HFFc6 (cell line): ENCODE measurements at places on chromosomes 2 and 18.
A peak's percentile ranks its signal among the peaks of the same experiment; 100 is the strongest.

GRCh38 chr2:57370882-57371585 is 675.6 kb upstream of the VRK2 start:
- H3K27ac ChIP-seq = peak overlapping the region; percentile 20; the same call in 1 of the 2 replicates
- H3K27me3 ChIP-seq = no peaks in the 10 kb centered on the region
- H3K4me1 ChIP-seq = peaks cover 58% of the 10 kb centered on the region
- H3K4me3 ChIP-seq = no peak overlapping the region
- no peaks in the 10 kb centered on the region; the same call in 1 of the 2 replicates for H3K36me3 ChIP-seq

DNA sequence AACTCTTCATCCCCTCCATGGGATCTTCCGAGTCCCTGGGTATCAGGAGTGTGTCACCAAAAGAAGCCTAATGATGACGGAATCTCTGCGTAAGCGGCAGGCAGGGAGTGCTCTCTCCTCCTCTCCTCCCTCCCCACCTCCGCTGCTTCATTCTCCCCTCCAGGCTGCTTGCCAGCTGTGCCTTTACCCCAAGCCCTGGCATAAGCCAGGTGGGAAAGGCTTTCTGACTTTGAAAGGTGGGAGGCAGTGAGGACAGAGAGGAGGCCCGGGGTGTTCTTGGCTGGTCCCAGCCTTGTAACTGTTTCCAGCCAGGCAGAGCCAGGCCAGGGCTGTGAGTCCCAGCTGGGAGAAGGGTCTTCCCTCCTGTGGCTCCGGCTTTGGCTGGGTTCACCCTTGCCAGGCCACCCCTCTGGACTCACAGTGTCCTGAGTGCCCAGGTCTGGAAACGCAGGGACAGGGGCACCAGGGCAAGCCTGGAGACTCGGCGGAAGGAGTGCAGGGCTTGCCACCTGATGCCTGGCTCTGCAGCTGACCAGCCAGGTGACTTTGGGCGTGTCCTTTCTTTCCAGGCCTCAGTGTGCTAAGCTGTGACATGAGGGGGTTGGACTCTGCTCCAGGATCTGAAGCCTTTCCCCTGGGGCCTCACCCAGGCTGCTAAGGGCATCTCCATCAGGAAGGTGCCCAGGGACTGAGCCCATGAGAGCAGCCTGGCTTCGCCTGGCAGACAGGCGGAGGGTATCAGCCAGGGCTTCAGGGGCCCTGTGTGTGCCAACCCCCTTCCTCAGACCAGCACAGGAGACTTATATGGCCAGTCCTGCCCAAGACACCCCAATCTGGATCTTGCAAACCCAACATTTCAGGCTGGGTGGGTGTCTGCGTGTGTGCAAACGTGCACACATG is 32.7 kb upstream of the HPCAL1 start:
- DNase-seq = no peak
- peaks cover 5% of the 10 kb centered on the region for H3K27me3 ChIP-seq

- peak; percentile 59 for DNase-seq
- peaks cover 27% of the 10 kb centered on the region for H3K4me1 ChIP-seq
- H3K27me3 ChIP-seq = peaks cover 6% of the 10 kb centered on the region
- H3K36me3 ChIP-seq = no peaks in the 10 kb centered on the region
- peak overlapping the region; percentile 80 for H3K4me3 ChIP-seq
Observed at GRCh38 chr2:47344890-47345589, 57.9 kb upstream of the MSH2 start.

GRCh38 chr2:12766421-12766879 is 49.7 kb downstream of the TRIB2 start:
- H3K36me3 ChIP-seq = peaks cover 15% of the 10 kb centered on the region
- H3K4me3 ChIP-seq = no peak overlapping the region; the same call in 1 of the 2 replicates
- no peaks in the 10 kb centered on the region; the same call in none of the 2 replicates for H3K27me3 ChIP-seq
- H3K4me1 ChIP-seq = peaks cover 76% of the 10 kb centered on the region
- H3K27ac ChIP-seq = peak overlapping the region; percentile 71
- peak; percentile 19 for DNase-seq

DNA sequence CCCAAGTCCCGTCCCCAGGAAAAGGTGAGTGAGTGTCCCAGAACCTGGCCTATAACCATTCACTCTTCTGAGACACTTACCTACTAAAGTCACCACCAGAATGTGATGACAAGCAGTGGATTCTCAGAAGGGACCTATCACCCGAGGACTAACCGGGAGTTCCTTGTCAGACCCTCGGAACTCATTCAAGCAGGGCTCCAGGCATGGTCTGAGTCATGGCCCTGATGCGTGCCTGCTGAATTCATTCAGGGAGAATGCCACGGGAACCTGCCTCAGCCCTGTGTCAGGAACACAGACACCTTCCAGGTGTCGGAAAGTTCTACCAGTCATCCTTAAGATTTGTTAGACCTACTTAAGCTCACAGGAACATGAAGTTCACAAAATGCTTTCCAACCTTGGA is 29.8 kb downstream of the ALPK2 start:
- DNase-seq = peak; percentile 58
- H3K27ac ChIP-seq = peak overlapping the region; percentile 48; the same call in 1 of the 2 replicates
- H3K4me1 ChIP-seq = peaks cover 47% of the 10 kb centered on the region

DNA sequence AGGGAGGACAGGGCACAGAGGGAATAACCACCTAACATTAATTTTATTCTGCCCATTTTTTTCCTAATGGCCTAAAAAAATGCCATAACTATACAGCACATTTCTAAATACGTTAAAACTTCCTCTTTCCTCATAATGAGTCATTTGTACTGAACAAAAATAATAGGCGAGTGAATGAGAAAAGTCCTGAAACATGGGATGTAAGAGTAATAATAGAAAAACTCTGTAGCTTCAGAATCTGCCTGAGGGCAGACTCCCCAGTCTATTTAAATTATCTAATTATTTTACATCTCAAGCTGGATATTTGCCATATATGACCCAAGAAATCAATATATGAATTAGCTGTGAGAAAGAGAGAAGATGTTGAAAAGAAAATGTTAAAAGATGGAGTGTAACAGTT is 285.1 kb downstream of the TMX3 start:
- H3K4me3 ChIP-seq = peak overlapping the region; percentile 24
- peak; percentile 50 for DNase-seq
- peaks cover 4% of the 10 kb centered on the region; the same call in 1 of the 2 replicates for H3K36me3 ChIP-seq
- H3K27ac ChIP-seq = peak overlapping the region; percentile 68
- peaks cover 83% of the 10 kb centered on the region for H3K4me1 ChIP-seq
- H3K27me3 ChIP-seq = no peaks in the 10 kb centered on the region

GRCh38 chr2:237786936-237787335 is 11.6 kb upstream of the RBM44 start:
- H3K36me3 ChIP-seq = peaks cover 46% of the 10 kb centered on the region
- peaks cover 17% of the 10 kb centered on the region for H3K4me1 ChIP-seq
- H3K27ac ChIP-seq = no peak overlapping the region
- peaks cover 7% of the 10 kb centered on the region for H3K27me3 ChIP-seq

DNA sequence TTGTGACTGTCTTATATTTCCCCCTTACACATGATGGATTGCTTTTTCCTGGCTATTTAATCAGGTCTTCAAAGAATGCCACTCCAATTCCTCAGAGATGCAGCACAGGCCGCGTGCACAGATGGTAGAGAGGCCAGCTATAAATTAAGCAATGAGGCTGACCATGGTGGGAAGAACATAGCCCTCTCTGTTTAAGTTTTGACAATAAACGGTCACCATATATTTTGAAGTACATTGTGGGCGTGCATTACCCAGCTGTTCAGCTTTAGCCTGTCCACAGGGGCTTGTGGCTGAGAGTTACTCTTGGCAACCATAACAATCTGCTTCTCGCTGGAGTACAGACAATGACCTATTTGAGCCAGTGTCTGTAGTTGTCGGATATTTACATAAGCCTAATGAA is 730.8 kb downstream of the DCC start:
- no peaks in the 10 kb centered on the region for H3K27me3 ChIP-seq
- H3K27ac ChIP-seq = no peak overlapping the region
- no peaks in the 10 kb centered on the region for H3K36me3 ChIP-seq
- H3K4me3 ChIP-seq = no peak overlapping the region
- H3K4me1 ChIP-seq = no peaks in the 10 kb centered on the region

DNA sequence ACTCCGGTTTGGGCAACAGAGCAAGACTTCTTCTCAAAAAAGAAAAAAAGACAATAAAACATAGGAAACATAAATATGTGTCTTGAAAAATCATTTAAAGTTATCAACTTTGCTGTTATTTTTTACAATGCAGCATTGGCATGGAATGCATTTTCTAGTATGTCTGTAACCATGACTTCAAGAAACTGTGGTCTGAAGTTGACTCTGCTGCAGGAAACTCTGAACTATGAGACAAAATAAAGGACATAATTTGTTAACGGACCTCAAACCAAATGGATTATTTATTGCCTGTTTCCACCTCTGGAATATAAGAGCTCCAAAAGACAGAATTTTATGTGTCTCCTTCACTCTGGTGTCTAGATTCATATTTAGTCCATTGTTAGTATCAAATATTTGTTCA is 79.1 kb downstream of the TRIB2 start:
- no peaks in the 10 kb centered on the region for H3K27me3 ChIP-seq
- no peak overlapping the region for H3K4me3 ChIP-seq
- no peak overlapping the region for H3K27ac ChIP-seq
- no peak for DNase-seq
- peaks cover 15% of the 10 kb centered on the region for H3K4me1 ChIP-seq

DNA sequence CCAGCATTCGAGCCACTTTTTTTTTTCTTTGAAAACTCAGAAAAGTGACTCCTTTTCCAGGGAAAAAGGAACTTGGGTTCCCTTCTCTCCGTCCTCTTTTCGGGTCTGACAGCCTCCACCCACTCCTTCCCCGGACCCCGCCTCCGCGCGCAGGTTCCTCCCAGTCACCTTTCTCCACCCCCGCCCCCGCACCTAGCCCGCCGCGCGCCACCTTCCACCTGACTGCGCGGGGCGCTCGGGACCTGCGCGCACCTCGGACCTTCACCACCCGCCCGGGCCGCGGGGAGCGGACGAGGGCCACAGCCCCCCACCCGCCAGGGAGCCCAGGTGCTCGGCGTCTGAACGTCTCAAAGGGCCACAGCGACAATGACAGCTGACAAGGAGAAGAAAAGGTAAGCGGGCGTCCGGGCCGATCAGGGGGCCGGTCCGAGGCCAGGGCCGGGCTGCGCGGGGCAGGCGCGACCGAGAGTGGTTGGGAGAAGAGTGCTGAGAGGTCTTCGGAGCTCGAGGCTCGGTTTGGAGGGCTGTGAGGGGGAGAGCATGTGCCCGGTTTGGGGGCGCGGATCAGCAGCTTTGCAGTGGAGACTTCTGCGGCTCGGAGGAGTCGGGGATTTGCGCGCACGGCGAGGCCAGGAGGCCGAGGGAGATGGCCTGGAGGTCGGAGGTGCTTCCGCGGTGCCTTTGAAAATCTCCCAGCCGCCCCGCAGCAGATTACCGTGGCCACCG is 502 bp downstream of the EPAS1 start:
- no peaks in the 10 kb centered on the region; the same call in 1 of the 2 replicates for H3K27me3 ChIP-seq
- H3K27ac ChIP-seq = peak overlapping the region; percentile 89
- no peaks in the 10 kb centered on the region for H3K36me3 ChIP-seq
- H3K4me1 ChIP-seq = peaks cover 19% of the 10 kb centered on the region
- peak overlapping the region; percentile 94 for H3K4me3 ChIP-seq

GRCh38 chr2:131125195-131125757 is 20.1 kb downstream of the PLEKHB2 start:
- H3K27me3 ChIP-seq = no peaks in the 10 kb centered on the region; the same call in 1 of the 2 replicates
- peaks cover 14% of the 10 kb centered on the region for H3K4me1 ChIP-seq
- peaks cover 60% of the 10 kb centered on the region for H3K36me3 ChIP-seq
- no peak overlapping the region for H3K4me3 ChIP-seq
- DNase-seq = no peak
- H3K27ac ChIP-seq = no peak overlapping the region

GRCh38 chr18:13605477-13605876 is 120.9 kb downstream of the FAM210A start:
- no peak for DNase-seq
- no peaks in the 10 kb centered on the region for H3K4me1 ChIP-seq
- H3K4me3 ChIP-seq = no peak overlapping the region
- no peaks in the 10 kb centered on the region; the same call in none of the 2 replicates for H3K27me3 ChIP-seq
- H3K27ac ChIP-seq = no peak overlapping the region

- peaks cover 19% of the 10 kb centered on the region for H3K4me1 ChIP-seq
- H3K36me3 ChIP-seq = no peaks in the 10 kb centered on the region
- H3K27ac ChIP-seq = no peak overlapping the region
- no peak for DNase-seq
Observed at GRCh38 chr2:144595686-144596072, 75.8 kb upstream of the ZEB2 start.

DNA sequence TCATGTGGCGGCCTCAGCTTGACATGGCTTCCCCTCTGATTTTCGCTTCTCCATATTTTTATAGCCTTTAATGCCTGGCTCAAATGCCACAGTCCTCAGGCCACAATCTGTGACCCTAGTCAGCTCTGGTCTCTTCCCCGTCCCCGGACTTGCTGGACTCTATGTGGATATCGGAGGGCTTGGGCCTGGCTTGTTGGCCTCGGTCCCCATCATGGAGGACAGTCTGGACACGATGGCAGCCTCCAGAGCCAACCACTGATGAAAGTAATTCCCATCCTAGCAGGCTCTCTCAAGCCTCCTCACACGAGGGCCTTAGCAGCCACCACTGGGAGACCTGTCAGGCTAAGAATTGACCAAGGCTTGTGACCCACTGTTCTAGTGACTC is 61.6 kb downstream of the LPIN1 start:
- DNase-seq = no peak
- peaks cover 12% of the 10 kb centered on the region for H3K4me1 ChIP-seq
- H3K36me3 ChIP-seq = peaks cover 62% of the 10 kb centered on the region
- no peaks in the 10 kb centered on the region; the same call in 1 of the 2 replicates for H3K27me3 ChIP-seq

DNA sequence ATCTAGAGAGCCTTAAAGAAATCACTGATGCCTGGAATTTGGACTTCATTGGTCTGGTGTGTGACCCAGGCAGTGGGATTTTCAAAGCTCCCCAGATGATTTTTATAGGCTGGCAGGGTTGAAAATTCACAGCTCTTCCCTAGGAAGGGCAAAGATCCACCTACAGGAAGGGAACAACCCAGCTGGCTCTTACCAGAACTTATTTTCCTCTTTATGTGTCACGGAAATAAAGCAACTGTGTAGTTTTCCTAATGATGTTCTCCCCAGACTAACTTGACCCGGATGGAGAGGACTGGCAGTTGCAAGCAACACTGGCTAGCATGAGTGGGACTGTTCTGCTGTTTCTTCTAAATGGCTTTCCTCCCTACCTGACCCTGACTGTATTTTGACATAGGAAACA is 235.6 kb downstream of the ALPK2 start:
- H3K36me3 ChIP-seq = peaks cover 4% of the 10 kb centered on the region; the same call in 1 of the 2 replicates
- H3K4me3 ChIP-seq = no peak overlapping the region
- H3K27ac ChIP-seq = no peak overlapping the region
- no peaks in the 10 kb centered on the region; the same call in none of the 2 replicates for H3K27me3 ChIP-seq
- H3K4me1 ChIP-seq = peaks cover 30% of the 10 kb centered on the region

GRCh38 chr2:8475349-8476031 is 206.4 kb upstream of the ID2 start:
- no peak overlapping the region for H3K27ac ChIP-seq
- no peaks in the 10 kb centered on the region for H3K36me3 ChIP-seq
- no peak for DNase-seq
- peaks cover 26% of the 10 kb centered on the region for H3K27me3 ChIP-seq

- H3K4me1 ChIP-seq = peaks cover 40% of the 10 kb centered on the region
- DNase-seq = no peak
- no peak overlapping the region for H3K4me3 ChIP-seq
Observed at GRCh38 chr2:28589746-28590463, 94.0 kb downstream of the PLB1 start.

GRCh38 chr2:198383392-198383791 is 579.0 kb downstream of the PLCL1 start:
- no peaks in the 10 kb centered on the region for H3K4me1 ChIP-seq
- H3K4me3 ChIP-seq = no peak overlapping the region
- peaks cover 2% of the 10 kb centered on the region for H3K27me3 ChIP-seq
- no peak for DNase-seq
- H3K27ac ChIP-seq = no peak overlapping the region
